Activated T-cell treated with anti-CD3 and anti-CD28 coated beads, Interleukin-2, amount 50 U/mL, for 24 hours (primary cell): ENCODE measurements at places on chromosomes 12 and 14.

DNA sequence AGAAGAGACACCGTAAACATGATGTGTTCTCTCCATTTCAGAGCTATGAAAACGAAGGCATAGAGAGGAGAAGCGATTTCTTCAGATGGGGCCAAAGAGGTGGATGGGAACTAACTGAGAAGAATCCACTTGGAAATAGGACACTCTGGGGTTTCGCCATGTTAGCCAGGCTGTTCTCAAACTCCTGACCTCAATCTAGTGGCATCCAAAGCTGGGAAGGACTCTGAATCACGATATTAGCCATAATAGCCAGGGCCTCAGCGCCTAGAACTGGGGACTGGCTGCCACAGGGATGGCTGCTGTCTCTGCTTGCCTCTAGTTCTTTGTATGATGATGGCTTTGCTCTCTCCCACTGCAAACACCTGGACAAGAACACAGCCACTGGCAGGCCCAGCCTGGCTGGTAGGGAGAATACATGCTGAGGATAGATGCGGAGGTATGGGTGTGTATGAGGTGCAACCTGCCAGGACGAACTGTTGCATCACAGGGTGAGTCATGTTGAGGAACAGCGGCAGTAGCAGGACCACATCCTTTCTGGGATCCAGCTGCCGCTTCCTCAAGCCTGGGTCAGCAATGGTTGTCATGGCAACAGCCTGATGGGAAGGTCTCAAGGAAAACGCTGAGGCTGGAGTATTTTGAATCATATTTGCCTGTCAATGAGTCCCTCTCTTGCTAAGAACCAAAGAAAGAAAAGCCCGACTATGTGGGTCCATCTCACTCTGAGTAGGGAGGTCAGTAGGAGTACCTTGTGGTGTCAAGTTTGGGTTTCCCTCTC lies 31.1 kb downstream of the CCDC177 start:
- no peaks in the 10 kb centered on the region for H3K36me3 ChIP-seq
- H3K4me3 ChIP-seq = no peak overlapping the region
- peaks cover 46% of the 10 kb centered on the region for H3K27me3 ChIP-seq
- H3K4me1 ChIP-seq = peaks cover 13% of the 10 kb centered on the region
- peak; percentile 34 for DNase-seq
- no peak overlapping the region for H3K27ac ChIP-seq

GRCh38 chr12:68932961-68933893 lies at the start of gene CPM:
Gene CPM, minus strand, starts transcription at chr12:68933171. Its CDS starts 334 bp downstream, at chr12:68932837.
- H3K36me3 ChIP-seq = peaks cover 14% of the 10 kb centered on the region
- peak within 1 kb of the TSS; percentile 82 for H3K4me3 ChIP-seq
- peak within 1 kb of the TSS; percentile 66 for H3K27ac ChIP-seq

DNA sequence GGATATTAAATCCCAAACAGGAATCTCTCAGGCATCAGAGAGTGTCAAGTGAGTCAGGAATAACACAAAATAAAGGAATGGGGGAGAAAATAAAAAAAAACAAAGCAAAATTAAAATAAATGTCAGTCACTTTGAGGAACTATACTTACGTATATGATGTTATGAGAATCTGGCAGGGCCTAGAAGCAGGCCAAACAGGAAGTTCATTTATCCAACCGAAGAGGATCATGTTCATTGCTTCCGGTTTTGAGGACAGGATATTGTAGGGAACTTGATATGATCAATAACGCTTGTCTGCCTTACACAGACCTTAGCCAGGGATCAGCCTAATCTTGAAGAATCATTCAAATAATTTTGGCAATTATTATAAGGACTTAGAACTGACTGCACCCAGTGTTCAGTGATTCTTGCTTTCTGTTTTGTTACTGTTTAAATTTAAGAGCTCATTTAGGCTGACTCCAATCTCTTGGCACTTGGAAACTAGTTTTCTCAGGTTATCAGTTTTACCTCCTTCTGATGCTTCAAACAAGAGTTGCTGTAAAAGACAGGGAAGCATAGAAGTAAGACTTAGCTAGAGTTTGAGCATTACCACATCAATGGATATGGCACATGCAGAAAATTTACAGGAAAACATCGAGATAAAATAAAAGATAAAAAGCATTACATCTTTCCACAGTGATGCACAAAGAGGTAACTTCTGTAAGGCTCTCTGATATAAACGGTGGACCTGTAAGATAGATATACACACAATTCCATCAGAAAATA lies 53.4 kb downstream of the ZFC3H1 start:
- DNase-seq = no peak
- H3K4me1 ChIP-seq = peaks cover 24% of the 10 kb centered on the region
- H3K4me3 ChIP-seq = no peak overlapping the region
- no peaks in the 10 kb centered on the region for H3K27me3 ChIP-seq
- peak overlapping the region; percentile 86 for H3K27ac ChIP-seq

- no peaks in the 10 kb centered on the region for H3K36me3 ChIP-seq
- no peak overlapping the region for H3K4me3 ChIP-seq
- no peaks in the 10 kb centered on the region for H3K4me1 ChIP-seq
- H3K27me3 ChIP-seq = peaks cover 36% of the 10 kb centered on the region
- no peak overlapping the region for H3K27ac ChIP-seq
- DNase-seq = no peak
These were observed 138.7 kb downstream of the EGLN3 start for GRCh38 chr14:33812181-33812580.

GRCh38 chr14:63563370-63564026 lies 20.3 kb upstream of the PPP2R5E start:
- no peak overlapping the region for H3K4me3 ChIP-seq
- H3K36me3 ChIP-seq = no peaks in the 10 kb centered on the region
- no peaks in the 10 kb centered on the region for H3K4me1 ChIP-seq
- DNase-seq = no peak
- peaks cover 14% of the 10 kb centered on the region for H3K27me3 ChIP-seq

DNA sequence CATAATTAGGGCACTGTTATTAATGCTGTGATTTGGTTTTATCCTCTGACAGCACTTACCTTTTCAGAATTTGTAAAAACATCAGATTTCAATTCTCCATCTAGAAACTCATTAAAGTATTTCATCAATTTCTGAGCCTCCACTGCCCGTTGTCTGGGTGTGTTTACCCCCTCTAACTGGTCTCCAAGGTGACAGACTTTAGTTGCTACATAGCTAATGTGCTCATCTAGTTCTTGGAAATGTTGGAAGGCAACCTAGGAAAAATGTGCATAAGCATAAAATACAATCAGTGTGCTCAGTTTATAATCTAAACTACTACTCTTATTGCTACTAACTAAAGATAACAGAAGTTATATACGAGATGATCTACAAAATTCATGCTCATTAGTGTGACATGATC lies 24.6 kb downstream of the EXOC5 start:
- no peak overlapping the region for H3K27ac ChIP-seq
- H3K27me3 ChIP-seq = no peaks in the 10 kb centered on the region
- no peak for DNase-seq

DNA sequence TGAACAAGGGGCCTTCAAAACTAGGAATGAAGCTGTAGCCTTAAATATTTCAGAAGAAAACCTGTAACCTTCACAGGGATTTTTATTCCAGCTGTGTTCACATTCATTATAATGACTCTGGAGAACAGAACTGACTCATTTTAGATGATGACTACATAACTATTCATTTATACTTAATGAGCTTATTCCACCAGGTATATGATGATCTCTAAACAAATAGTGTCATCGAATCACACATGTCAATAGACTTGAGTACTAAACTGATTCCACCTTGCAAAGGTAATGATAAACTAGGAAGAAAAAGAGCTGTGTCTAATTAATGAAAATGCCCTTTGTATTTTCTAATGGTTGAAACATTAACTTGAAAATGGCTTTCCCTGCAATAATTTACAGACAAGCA lies 433.2 kb downstream of the PDZRN4 start:
- H3K4me1 ChIP-seq = no peaks in the 10 kb centered on the region
- peaks cover 2% of the 10 kb centered on the region for H3K27me3 ChIP-seq
- DNase-seq = no peak
- H3K27ac ChIP-seq = no peak overlapping the region
- no peaks in the 10 kb centered on the region for H3K36me3 ChIP-seq

GRCh38 chr12:17030338-17030737 lies 424.4 kb upstream of the LMO3 start:
- no peak for DNase-seq
- no peaks in the 10 kb centered on the region for H3K36me3 ChIP-seq
- H3K27ac ChIP-seq = no peak overlapping the region
- H3K27me3 ChIP-seq = no peaks in the 10 kb centered on the region
- no peak overlapping the region for H3K4me3 ChIP-seq
- H3K4me1 ChIP-seq = no peaks in the 10 kb centered on the region

GRCh38 chr12:58184212-58184611 lies 242.8 kb downstream of the ATP23 start:
- peaks cover 9% of the 10 kb centered on the region for H3K27me3 ChIP-seq
- DNase-seq = no peak
- no peak overlapping the region for H3K4me3 ChIP-seq
- no peaks in the 10 kb centered on the region for H3K4me1 ChIP-seq
- no peaks in the 10 kb centered on the region for H3K36me3 ChIP-seq

- DNase-seq = no peak
- H3K27ac ChIP-seq = peak overlapping the region; percentile 97
- no peak overlapping the region for H3K4me3 ChIP-seq
- no peaks in the 10 kb centered on the region for H3K27me3 ChIP-seq
- H3K36me3 ChIP-seq = peaks cover 19% of the 10 kb centered on the region
These were observed 28.3 kb downstream of the MLXIP start for GRCh38 chr12:122106843-122107242.

GRCh38 chr12:27261866-27262265 lies 17.8 kb downstream of the STK38L start:
- H3K36me3 ChIP-seq = peaks cover 17% of the 10 kb centered on the region
- H3K27me3 ChIP-seq = no peaks in the 10 kb centered on the region
- H3K4me1 ChIP-seq = peaks cover 26% of the 10 kb centered on the region
- H3K27ac ChIP-seq = no peak overlapping the region
- no peak overlapping the region for H3K4me3 ChIP-seq
- DNase-seq = no peak

DNA sequence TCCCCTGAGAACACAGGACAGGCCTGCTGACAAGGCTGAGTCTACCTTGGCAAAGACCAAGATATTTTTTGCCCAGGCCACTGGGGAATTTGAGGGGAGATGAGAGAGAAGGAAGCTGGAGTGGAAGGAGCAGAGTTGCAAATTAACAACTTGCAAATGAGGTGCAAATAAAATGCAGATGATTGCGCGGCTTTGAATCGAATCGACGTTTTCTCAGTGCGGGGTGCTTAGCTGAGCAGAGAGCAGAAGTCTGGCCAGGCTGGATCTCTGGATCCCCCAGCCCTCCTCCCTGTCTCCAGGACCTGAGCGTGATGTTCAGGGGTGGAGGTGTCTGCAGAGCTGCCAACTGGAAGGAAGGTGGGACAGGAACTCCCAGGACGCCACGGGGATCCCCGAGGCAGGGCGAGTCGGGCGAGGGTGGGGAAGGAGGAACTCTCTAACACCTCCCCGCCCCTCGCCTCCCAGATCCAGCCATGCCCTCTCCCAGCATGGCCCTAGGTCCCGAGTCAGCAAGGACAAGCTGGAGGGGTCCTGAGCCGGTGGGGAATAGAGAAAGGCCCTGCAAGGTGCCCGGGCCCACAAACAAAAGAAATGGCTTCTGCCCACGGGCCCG lies 527 bp upstream of the CARMIL3 start:
- no peaks in the 10 kb centered on the region for H3K36me3 ChIP-seq
- H3K4me1 ChIP-seq = peaks cover 24% of the 10 kb centered on the region
- DNase-seq = no peak
- H3K27ac ChIP-seq = peak overlapping the region; percentile 69
- peak overlapping the region; percentile 68 for H3K4me3 ChIP-seq

DNA sequence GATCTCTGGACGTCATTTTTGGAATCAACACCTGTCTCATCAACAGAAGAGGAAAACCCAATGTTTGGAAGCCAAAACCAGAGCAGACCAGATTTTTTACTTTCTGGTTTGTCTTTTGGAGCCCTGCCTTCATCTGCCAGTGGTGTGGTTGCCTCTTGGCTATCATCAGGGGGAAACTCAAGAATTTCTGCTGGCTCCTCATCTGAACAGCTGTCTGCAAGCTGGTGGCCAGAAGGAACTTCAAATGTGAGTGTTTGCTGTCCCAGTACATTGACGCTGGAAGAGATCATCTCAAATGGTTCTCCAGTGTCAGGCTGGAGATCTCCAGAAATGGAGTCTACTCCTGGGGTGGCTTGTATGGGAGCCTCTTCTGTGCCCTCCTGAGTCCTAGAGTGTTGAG lies 13.8 kb downstream of the PLD4 start:
- no peak overlapping the region for H3K27ac ChIP-seq
- peaks cover 4% of the 10 kb centered on the region for H3K27me3 ChIP-seq
- H3K4me1 ChIP-seq = peaks cover 1% of the 10 kb centered on the region

GRCh38 chr14:55191203-55192053 lies at the start of gene DLGAP5:
Gene DLGAP5, minus strand, starts transcription at chr14:55191585. Its CDS starts 2,406 bp downstream, at chr14:55189179.
- H3K4me1 ChIP-seq = peaks cover 31% of the 10 kb centered on the region
- H3K4me3 ChIP-seq = peak within 1 kb of the TSS; percentile 100
- H3K27ac ChIP-seq = peak within 1 kb of the TSS; percentile 94
- DNase-seq = peak; percentile 88
- peaks cover 11% of the 10 kb centered on the region for H3K36me3 ChIP-seq

- no peak overlapping the region for H3K4me3 ChIP-seq
- peaks cover 9% of the 10 kb centered on the region for H3K4me1 ChIP-seq
- H3K27ac ChIP-seq = no peak overlapping the region
- no peaks in the 10 kb centered on the region for H3K36me3 ChIP-seq
- no peak for DNase-seq
- peaks cover 76% of the 10 kb centered on the region for H3K27me3 ChIP-seq
These were observed 2.7 kb upstream of the NUAK1 start for GRCh38 chr12:106141452-106141851.

DNA sequence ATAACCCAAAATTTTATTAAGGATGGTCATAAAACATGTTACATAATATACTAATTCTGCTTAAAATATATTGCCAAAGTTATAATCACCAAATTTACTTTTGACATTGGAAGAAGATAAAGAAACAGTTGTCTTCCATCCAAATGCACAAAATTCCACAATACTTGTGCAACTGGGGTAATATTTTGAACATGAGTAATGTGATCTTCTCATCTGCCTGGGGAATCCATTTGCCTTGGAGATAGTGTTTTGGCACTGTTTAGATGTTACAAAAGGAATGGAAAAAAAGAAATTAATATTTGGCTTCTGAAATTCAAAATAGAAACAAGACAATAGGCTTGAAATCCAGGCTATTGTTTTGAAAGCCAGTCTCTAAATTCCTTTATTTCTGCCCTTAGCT lies 9.1 kb downstream of the GPR19 start:
- DNase-seq = no peak
- no peak overlapping the region for H3K27ac ChIP-seq
- no peak overlapping the region for H3K4me3 ChIP-seq
- peaks cover 30% of the 10 kb centered on the region for H3K4me1 ChIP-seq
- peaks cover 8% of the 10 kb centered on the region for H3K36me3 ChIP-seq

GRCh38 chr12:130993759-130994670 lies 40.3 kb downstream of the ADGRD1 start:
- no peaks in the 10 kb centered on the region for H3K4me1 ChIP-seq
- peaks cover 29% of the 10 kb centered on the region for H3K27me3 ChIP-seq
- H3K36me3 ChIP-seq = no peaks in the 10 kb centered on the region

DNA sequence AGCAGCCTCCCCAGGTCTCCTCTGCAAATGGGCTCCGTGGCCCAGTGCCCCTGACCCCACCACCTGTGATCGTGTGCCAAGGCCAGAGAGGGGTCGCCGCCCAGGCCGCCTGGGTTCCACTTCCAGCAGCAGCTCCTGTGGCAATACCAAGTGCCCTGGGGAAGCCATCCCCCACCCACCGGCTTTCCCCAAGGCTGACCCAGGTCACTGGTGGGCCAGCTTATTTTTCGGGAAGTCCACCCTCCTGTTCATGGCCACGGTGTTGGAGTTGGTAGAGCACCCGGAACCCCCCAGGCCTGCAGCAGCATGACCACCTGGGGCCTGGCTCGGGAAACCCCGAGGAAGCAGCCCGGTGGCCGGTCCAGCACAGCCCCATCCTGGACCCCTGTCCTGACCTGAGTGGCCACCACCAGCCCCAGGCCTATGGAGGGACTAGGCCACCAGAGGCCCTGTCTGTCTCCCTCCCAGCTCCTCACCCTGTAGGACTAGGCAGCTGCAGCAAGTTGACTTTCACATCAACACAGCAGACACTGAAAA lies 40.8 kb upstream of the OASL start:
- H3K36me3 ChIP-seq = no peaks in the 10 kb centered on the region
- H3K4me1 ChIP-seq = no peaks in the 10 kb centered on the region
- no peak for DNase-seq
- H3K27me3 ChIP-seq = no peaks in the 10 kb centered on the region
